ENCODE measurements at places on chromosomes 1 and 21.

DNA sequence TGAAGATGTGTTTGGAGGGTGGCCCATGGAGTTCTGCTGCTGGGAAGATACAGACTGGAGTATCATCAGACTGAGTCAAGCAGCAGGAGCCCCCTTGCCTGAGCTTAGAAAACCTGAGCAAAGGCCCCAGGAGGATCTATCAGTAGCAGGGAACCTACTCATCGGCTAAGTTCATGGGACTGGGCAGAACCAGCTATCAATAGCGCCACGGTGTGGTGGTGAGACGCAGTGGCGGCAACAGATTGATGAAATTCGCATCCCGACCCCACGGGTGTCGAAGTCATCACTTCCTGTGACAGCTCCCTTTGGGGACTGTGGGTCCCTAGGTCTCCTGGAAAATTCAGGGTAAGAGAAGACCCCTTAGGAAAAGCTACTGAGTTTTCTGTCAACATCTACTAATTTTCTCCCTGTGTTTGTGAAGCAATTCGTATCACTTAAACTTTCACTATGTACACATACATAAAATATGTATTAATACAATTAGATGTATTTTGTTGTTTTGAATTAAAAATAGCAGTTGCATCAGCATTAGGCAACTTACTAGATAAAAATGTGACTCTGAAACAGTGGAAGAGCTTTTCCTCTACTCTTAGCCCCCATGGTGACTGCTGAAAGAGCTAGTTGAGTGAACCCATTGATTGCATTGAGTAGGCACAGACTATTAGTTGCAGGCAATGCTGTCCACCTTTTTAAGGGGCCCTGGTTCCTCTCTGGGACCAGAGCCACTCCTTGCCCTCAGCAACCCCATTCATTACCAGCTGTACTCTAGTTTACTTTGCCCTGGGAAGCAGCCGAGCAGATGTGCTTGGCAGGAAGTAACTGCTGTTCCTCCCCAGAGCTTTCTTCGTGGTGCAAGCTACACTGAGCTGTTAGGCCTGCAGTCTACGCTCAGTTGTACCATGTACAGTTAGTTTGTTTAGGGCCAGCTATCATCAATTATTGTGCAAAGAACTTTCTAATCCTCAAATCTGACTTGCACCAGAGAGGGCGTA is 7.3 kb upstream of the CACNA1S start:
- peak; percentile 43 for DNase-seq

GRCh38 chr1:89589515-89589914 is 43.4 kb upstream of the LRRC8C start:
- peak; percentile 64 for DNase-seq

GRCh38 chr1:244667797-244668196 is 14.9 kb downstream of the DESI2 start:
- no peak for DNase-seq

DNA sequence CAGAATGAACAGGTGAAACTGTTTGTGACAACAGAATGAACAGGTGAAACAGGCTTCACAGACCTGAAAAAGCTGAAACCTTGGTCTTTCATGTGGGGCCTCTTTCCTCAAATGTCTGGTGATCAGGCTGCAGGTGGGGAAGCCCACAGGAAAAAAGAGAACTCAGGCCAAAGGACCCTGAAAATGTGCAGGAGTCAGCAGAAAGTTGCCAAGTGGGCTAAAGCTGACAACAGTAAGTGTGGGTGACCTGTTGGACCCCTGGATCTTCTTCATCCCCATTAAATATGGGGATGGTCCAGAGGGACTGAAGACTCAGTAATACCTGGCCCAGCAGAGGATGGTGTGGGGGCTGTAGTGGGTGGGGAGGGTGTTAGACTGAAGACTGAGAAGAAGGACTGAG is 9.1 kb upstream of the CHIT1 start:
- no peak for DNase-seq

DNA sequence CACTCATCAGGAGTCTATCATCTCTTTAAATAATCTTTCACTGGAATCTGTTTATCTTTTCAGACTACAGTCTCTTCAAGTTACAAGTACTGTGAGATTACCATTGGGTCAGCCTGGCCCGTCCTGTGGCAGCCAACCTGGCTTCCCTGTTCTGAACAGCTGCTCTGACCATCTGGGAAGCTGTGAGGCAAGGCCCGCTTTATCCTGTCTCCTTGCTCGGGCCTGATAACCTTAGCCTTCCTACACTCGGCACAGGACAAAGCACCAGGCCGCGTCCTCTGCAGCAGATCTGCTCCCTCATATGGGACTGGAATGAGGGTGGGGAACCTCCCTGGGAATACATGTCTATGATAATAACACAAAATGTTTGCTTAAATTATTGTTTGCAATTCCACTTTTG is 113.3 kb downstream of the PTPN14 start:
- no peak for DNase-seq

DNA sequence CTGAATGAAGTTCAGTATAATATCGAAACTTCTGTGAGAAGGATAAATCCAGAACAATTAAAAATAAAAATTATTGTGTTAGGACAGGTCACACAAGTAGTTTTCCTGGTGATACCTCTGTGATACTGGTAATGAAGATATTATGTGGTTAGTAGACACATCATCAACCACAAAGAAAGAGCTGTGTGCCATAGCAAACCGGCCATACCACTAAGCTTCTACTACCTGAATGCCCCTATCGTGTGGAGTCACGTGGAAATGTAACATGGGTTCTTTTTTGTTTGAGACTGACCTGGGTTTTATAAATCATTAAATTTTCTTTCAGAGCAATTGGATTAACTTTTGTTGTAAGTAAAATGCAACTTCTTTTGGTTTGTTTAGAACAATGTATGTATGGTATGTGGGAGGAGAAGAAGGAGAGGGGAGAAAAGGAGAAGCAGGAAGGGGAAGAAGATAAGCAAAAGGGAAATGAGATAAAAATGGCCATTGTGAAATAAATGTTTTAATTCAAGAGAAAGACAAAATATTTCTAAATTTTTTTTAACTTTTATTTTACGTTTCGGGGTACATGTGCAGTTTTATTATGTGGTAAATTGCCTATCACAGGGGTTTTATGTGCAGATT is 58.2 kb upstream of the LRRC8B start:
- DNase-seq: no peak

- no peak for DNase-seq
Measured at GRCh38 chr1:240468656-240469055, 143.3 kb downstream of the GREM2 start.

DNA sequence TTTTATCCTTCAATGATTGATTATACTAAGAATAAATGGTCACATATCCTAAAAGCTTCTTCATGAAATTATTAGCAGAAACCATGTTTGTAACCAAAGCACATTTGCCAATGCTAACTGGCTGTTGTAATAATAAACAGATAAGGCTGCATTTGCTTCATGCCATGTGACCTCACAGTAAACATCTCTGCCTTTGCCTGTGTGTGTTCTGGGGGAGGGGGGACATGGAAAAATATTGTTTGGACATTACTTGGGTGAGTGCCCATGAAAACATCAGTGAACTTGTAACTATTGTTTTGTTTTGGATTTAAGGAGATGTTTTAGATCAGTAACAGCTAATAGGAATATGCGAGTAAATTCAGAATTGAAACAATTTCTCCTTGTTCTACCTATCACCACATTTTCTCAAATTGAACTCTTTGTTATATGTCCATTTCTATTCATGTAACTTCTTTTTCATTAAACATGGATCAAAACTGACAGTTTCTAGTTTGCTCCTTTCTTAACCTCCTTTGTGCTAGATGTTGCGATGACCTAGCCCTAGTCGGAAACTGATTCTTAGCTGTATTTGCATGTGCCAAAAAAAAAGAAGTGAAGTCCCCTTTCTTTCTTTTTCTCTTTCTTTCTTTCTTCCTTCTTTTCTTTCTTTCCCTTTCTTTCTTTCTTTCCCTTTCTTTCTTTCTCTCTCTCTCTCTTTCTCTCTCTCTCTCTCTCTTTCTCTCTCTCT is 45.1 kb downstream of the MAP3K7CL start:
- DNase-seq: peak; percentile 59

- no peak for DNase-seq
Measured at GRCh38 chr1:156942576-156942975, 22.1 kb downstream of the LRRC71 start.

DNA sequence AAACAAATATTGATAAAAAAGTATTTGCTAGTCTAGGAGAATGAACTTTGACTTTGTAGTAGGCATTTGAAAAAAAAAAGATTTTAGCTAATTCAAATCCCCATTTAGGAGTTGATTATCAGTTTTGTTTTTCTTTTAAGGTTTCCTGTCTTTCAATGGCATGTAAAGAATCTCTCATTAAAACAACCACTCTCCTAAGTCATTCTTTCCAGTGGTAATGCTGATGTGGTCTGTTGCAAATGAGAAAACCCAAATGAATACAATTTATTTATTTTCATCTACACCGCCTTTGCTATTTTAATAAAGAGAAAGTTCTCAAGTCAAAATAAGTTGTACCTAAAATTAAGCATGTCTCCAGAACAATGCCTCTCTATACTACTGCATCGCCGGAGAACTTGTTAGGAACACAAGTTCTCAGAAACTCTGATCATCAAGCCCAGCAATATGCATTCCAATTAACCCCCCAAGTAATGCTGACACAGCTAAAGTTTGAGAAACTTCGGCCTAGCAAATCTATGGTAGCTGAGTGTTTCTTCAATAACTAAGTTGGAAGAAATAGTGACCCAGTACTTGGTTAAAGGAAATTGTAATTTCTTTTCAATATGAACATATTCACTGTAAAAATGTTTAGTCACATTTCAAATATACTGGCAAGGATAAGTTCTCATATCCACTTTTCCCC is 255.1 kb downstream of the PTPRC start:
- DNase-seq: peak; percentile 57

DNA sequence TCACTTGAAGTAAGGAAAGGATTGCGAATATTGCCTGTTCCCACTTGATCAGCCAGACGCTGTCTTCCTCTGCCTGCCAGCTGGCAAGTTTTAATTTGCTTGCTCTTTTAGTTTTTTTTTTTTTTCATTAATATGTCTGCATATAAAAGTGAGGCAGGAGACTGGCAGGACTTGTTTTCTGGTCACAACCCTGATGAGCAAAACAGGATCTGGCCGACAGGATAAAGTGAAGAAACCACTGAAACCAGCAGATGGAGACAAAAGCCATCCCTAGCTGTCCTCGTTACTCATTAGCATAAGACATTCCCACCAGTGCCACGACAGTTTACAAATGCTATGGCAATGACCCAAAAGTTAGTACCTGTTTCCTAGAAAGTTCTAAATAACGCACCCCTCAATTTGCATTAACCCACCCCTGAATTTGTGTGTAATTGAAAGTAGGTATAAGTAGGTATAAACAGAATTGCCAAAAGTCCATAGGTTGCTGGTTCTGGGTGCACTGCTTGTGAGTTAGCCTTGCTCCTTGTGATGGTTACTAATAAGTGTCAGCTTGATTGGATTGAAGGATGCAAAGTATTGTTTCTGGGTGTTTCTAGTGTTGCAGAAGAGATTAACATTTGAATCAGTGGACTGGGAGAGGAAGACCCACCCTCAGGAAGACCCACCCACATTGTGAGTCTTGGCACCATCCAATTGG is 60.8 kb downstream of the ZNF684 start:
- peak; percentile 15 for DNase-seq

- DNase-seq: peak; percentile 90
Measured at GRCh38 chr1:53541761-53542550, 82.8 kb downstream of the DMRTB1 start.

DNA sequence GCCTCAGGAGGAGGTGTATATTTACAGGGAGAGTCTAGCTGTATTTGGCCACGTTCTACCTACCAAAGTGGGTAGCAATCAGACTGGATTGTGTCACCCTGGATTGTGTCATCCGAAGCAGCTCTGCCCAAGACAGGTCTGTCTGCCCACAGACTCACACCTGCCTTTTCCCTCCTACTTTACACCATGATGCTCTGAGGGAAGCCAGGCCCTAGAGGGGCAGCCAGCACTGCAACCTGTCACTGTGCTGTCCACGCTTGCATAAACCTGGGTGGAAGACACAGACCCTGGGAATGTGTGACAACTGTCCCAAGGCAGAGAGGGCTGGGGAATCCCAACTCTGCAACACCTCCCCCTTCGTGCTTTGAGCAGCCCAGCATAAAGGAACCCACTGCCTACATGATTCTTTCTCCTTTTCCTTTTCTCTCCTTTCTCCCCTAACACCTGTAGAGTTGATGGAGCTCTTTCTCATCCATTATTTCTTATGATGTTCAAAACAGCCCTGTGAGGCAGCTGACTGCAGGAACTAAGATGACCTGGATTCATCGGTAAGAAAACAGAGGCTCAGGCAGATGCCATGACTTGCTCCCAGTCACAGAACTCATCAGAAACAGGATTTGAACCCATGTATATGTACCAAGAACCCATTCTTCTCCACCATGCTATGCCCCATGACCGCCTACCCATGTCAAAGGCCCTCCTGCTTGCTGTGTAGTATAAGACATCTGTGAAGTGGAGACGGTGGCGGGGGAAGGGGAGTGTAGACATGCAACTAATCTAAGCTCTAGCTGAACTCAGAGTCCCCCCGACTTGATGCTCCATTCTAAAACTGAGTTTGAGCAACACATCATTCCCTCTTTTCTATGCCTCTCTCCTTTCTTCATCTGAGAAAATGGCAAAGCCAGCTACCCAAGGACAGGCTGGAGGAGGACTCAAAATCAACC is 55.9 kb downstream of the ITPKB start:
- DNase-seq: no peak

GRCh38 chr1:184854496-184855140 is 100.0 kb upstream of the EDEM3 start:
- DNase-seq: peak; percentile 36

DNA sequence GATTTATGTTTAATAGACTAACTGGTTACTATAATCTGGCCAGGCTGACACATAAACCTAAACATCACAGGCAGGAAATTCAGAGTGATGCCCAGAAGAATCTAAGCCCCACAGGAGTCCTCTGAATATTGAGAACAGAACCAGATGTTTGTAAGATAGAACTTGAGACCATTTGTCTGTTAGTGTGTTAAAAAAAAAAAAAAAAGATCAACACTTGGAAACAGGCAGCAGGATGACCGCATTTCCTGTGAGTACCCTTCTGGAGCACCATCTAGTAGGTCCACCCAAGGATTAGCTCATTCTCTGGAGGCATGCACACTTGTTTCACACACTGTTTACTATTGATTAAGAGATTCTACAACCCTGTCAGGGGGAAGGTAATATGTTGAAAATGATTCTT is 111.4 kb upstream of the VANGL1 start:
- peak; percentile 84 for DNase-seq

GRCh38 chr1:112929979-112930378 is 26.0 kb downstream of the SLC16A1 start:
- DNase-seq: no peak

- peak; percentile 40 for DNase-seq
Measured at GRCh38 chr1:112358798-112359408, 37.1 kb upstream of the CTTNBP2NL start.

DNA sequence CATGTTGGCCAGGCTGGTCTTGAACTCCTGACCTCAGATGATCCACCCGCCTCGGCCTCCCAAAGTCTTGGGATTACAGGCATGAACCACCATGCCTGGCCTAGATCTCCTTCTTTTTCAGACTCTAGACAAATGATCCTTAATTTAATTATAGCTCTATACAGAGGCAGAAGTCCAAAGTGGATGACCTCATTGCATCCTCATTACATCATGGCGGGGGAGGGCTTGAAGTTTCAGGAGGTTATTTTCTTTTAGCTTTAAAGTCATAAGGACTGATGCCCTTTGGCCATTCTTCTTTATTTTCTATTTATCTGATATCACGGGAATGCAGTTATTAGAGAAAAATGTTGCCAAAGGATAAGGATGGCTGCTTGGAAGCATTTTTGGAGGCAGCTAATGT is 14.1 kb upstream of the MARK1 start:
- DNase-seq: no peak

- DNase-seq: peak; percentile 80
Measured at GRCh38 chr1:16012590-16013219, 5.1 kb downstream of the HSPB7 start.
